Cortex of kidney (tissue), 1 donor: ENCODE measurements at places on chromosomes 3 and 15.

DNA sequence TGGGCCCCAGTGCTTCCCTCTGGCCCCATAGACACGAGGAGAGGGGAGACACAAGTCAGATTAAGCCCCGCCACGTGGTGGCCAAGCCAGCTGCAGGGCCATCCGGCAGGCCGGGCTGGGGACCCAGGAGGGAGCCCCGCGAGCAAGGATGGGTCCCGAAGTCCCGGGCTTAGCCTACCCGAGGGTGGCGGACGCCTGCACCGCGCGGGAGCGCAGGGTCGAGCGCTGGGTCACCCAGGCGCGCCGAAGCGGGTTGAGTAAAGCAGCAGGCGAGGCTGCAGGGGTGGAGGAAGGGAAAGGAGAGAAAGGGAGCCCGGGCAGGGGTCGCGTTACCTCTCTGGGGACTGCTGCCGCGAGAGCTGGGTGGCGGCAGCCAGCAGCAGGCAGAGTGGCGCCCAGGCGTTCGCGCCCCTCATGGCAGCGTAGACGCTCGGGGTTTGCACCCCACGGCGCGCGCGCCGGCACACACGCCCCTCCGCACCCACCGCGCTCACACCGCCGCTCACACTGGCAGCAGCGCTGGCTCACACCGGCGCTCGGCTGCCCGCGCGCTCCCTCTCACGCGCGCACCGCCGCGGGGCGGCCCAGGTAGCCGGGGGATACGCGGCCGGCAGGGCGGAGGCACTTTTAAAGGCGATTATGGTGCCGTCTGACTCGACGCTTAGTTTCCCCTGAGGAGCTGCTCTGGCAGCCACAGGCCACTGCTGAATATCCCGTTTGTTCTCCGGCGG is at the start of gene PCOLCE2:
TSS of gene PCOLCE2 (minus strand) at position 603 of the 731 bp plus-strand sequence. CDS start at position 416, 187 bp downstream.
- DNase-seq, result no peak

DNA sequence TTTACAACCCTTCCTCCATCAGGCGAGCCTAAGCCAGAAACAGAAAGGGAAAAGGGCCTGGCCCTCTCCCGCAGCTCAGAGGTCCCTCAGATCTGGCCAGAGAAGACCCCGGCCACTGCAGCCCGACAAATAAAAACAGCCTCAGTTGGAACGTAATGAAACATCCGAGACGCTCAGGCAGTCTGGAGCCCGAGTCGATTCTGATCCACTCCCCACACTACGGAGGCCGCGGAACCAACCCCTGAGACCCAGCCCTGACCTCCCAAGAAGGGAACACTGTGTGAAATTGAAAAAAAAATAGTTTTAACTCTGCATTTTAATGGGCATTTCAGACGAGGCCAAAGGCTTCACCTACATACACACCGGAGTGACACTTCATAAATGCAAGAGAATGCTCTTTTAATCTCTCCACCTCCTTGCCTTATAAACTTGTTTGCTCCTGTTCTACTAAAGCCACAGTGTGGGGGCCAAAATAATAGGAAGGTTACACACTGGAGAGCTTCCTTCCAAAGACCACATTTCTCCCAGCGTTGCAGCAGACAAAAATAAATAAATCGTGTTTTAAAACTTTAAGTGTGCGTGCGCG is 3.7 kb downstream of the MEIS2 start:
- DNase-seq, result no peak

GRCh38 chr15:97995192-97995591 is 34.7 kb downstream of the ARRDC4 start:
- no peak for DNase-seq

GRCh38 chr15:35506272-35506870 is 39.6 kb downstream of the DPH6 start:
- DNase-seq, result no peak

- DNase-seq, result no peak
Observed at GRCh38 chr3:40924559-40925141, 274.7 kb upstream of the CTNNB1 start.

GRCh38 chr3:110646496-110646895 is 425.1 kb upstream of the NECTIN3 start:
- DNase-seq, result no peak

DNA sequence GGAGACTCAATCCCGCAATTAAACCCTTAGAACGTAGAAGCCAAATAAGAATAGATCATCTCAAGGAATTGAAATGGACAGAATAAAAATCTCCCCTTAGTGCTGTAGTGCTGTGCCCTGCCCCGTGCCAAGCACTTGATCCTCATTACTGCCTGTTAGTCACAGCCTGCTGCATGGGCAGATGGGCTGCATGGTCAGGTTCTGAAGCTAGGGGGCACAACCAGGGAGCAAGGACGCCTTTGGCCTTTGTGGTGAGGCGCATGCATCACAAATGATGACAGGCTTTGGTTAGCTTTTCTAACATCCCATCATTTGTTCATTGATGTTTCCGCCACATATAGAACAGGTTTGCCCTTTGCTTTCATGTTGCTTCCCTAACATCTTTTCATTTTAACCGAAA is 336.3 kb upstream of the ADAMTS9 start:
- DNase-seq, result no peak

- no peak for DNase-seq
Observed at GRCh38 chr3:46386205-46386604, 15.5 kb downstream of the CCR5 start.

- no peak for DNase-seq
Observed at GRCh38 chr3:69718866-69719586, 20.2 kb upstream of the MITF start.

- DNase-seq, result no peak
Observed at GRCh38 chr3:18436213-18436612, 11.1 kb upstream of the SATB1 start.
